ENCODE measurements at places on chromosomes 13 and 19. TPM values are rescaled to one million over a fixed set of nuclear protein-coding genes. Genes with fewer than 3 reads are reported as not detected.

DNA sequence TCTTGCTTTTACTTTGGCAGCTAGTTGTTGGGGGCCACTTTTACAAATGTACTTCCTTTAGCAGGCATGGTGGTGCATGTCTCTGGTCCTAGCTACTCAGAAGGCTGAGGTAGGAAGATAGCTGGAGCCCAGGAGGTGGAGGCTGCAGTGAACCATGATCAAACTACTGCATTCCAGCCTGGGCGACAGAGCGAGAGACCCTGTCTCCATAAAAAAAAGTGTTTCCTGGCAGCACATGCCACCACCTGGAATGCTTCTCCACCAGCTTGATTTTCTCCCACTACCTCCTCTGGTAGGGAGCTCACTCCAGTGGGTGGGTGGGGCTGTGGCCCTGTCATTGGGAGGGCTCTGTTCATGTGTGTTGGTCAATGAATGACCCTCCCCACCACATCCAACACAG lies 12.5 kb downstream of the FZR1 start:
- no peak for DNase-seq

Gene LILRB5
- not detected for total RNA-seq

Gene LHB
- not detected for total RNA-seq

Gene RUVBL2
- total RNA-seq: 124 TPM

- no peak for DNase-seq
Measured at GRCh38 chr19:5337708-5338655, 2.6 kb downstream of the PTPRS start.

DNA sequence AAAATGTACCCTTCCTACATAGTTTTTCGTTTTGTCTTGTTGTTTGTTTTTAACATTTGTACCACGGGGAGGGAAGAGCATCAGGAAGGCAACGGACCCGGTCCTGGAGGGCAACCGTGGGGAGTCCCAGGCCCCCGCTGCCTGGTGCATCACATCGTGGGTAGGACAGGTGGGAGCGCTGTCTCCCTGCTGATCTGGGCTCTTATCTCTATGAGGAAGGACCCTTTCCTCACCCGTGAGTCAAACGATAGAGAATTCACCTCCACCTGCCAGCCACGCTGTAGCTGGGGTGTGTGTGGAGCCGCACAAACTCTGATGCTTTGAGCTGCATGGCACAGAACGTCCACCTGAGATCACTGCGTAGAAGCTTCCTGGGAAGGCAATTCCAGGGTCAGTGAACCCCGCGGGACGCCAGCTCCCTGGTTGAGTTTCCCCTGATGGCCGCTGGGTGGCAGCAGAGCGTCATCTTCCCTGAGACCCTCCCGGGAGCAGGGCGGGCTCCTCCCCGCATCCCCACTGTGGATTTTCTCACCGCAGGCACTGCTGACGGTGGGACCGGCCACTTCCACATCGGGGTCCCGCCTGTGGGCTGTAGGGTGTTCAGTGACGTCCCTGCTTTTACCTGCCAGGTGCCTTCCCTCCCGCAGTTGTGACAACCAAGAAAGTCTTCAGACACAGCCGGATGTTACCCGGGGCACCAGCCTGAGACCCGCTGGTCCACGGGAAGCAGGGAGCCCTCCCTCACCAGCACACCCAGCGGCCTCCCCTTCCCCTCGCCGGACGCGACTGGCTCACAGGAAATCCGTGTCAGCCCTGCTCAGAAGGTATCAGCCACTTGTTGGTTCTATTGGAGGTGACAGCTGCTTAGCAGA lies 54.7 kb downstream of the ZNF787 start:
- peak; percentile 70 for DNase-seq

DNA sequence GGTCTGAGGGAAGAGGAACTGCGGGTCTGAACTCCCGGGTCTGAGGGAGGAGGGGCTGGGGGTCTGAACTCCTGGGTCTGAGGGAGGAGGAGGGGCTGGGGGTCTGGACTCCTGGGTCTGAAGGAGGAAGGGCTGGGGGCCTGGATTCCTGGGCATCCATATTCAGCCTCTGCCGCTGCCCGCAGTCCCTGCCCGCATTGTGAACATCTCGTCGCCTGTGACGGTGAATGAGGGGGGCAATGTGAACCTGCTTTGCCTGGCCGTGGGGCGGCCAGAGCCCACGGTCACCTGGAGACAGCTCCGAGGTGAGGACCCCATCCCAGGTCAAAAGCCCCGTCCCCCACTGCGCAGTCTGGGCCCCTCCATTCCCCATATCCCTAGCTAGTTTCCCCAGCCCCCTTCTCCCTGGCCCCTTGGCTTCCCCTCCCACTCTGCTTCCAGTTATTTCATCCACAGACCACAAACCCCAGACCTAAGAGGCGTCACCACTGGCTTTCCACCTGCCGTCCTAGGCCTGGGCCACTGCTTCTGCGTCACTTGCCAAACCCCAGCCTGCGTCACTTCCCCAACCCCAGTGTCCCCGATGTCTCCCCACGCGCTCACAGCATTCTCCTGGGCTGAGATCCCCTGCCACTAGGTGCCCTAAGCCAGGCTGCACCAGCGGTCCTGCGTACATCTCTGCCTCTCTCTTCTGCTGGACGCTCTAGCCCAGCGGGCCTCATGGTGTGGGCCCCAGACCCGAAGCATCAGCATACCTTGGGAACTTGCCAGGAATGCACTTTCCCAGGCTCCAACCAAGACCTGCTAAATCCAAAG lies 13.9 kb downstream of the IGLON5 start:
- peak; percentile 62 for DNase-seq

Measured in activated CD8-positive, alpha-beta memory T cell treated with anti-CD3 and anti-CD28 coated beads, Interleukin-2, amount 10 ng/mL, durations not matched to agents 7 days and 5 days (primary cell).